ENCODE measurements at places on chromosomes 12 and 14.

GRCh38 chr14:66087231-66087630 is 398.9 kb upstream of the CCDC196 start:
- no peak for DNase-seq

DNA sequence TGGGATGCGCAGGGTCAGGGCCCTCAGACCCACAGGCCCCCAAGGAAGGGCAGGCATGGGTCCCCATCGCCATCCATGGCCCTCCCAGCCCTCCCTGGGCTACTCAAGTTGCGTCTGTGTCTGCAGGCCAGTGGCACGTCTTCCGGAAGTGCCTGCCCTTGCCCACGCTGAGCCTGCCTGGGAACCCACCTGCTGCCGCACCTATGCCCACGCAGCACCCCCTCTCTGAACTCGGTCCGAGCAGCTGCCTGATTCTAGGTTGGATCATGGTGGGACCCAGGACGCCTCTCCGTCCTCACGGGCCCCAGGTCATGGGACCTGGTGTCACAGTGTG is 182.8 kb downstream of the ADGRD1 start:
- no peak for DNase-seq

- no peak for DNase-seq
Measured at GRCh38 chr14:86013641-86014040, 483.7 kb downstream of the FLRT2 start.

DNA sequence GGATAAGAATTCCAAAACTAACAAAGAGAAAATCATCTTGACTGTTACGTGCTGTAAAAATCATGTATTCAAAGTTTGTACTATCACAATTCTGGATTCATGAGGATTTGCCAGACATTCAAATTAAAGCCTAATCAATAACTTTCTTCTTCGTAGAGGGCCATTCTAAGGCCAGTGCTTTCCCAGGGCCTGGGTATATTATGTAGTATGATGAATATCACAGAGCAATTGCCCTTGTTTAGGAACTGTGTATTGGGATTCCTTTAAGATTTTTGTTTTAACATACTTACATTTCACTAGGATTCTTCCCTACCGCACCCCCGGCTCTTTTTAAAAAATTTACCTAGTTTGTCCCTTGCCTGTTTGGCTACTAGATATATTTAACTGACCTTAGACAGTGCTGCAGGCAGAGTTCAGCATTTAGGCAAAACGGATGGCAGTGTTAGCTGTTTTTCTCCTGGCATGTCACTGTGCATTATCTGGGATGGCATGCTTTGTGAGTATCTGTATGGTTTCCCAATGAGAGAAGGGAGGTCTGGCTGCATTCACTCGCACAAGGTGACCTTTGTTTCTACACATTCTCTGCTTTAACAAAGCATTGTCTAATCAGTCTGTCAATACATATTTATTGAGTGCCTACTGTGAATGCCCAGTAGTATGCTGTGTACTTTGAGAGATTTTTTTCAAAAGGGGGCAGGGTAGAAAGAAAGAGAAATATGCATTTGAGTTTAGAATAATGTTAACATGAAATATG is 63.3 kb downstream of the ERC1 start:
- DNase-seq, result no peak

DNA sequence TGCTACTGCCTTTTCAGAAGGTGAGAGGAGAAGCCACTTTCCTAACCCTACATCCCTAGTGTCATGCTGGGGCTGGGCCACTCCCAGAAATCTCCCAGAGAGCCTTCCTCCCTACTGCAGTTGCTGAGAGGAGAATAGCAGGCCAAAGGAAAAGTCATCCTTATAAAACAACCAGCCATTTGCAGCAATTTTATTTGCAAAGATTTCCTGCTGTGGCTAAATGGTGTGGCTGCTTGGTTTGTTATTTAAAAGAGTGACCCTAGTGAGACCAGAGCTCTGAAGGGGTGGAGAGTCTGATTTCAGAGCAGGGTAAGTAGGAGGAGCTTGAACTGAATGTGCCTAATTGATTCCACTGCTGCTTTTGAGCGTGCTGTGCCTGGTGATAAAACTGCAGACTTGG is 232.0 kb downstream of the GRIN2B start:
- DNase-seq, result no peak

- no peak for DNase-seq
Measured at GRCh38 chr12:77814386-77814785, 16.3 kb upstream of the NAV3 start.

- DNase-seq, result no peak
Measured at GRCh38 chr12:109389146-109389545, 41.4 kb downstream of the MYO1H start.

GRCh38 chr12:56374726-56375597 is 12.3 kb upstream of the APOF start:
- no peak for DNase-seq

DNA sequence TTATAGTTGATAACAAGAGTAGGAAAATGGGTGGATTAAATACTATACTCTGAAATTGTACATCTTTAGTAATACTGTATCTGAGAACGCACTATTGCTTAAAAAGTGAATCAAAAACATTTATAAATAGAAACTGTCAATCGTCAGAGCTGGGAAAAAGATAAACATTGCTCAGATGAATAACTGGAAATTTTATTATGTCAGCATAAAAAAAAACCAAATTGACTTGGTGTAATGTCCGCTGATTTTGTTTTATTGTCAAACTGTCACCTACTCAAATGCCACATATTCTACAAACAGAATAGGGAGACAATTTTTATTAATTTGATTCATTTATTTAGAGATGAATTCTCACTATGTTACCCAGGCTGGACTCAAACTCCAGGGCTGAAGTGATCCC is 109.3 kb upstream of the TMTC1 start:
- DNase-seq, result no peak

DNA sequence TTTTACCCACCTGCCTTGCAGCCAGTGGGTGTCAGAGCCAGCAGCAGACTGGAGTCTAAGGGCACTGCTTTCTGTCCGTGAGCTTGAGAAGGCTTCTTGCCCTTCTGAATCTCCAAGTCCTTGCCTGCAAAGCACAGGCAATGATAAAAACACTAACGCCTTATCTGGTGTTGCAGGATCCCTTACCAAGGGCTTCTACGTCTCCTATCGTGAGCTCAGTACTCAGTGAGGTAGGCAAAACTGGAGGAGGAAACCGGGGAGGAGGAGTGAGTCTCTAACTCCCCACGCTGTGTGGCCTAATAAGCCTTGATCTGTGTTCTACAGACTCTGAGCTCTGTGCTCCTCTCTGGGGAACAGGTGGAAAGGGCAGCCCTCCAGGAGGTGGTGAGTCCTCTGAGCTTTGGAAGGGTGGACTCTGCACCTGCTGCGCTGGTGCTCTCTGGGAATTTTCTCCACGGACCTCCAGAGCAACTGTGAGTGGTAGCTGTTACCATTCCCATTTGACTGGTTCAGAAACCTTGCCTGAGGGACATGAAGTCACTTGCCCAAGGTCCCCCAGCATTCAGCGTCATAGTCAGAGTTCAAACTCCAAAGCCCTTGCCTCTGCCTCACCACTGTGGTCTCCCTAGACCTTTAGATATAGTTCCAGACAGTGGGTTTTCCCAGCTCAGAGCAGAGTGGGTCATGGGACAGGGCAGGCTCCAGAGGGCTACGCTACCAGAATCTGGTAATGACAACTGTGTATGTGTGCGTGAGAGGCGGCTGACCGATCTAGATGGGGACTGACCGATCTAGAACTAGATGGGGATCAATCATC is 7.0 kb upstream of the MARK3 start:
- no peak for DNase-seq

DNA sequence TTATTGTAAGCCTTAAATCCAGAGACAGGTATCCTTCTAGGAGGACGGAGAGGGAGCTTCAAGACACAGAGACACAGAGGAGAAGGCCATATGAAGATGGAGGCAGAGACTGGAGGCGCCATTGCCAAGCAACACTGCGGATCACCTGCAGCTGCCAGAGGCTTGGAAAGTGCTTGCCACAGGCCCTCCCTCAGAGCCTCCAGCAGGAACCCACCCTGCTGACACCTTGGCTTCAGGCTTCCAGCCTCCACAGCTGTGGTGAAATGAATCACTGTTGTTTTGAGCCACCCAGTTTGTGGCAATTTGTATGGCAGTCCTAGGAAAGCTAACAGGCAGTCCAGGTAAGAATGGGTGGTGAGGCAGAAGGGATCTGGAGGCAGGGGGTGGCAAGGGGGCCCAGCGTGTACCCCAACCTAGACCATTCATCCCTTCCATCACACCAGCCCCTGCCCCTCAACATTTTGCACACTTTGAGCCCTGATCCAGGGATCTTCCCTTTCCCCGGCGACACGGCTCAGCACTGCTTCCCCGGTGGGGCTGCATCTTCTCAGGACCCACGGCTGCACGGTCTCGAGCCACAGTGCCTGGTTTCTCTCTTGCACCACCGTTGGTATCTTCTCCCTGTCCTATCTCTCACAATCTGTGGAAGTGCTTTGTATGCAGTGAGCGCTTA is 22.3 kb upstream of the BCDIN3D start:
- no peak for DNase-seq

DNA sequence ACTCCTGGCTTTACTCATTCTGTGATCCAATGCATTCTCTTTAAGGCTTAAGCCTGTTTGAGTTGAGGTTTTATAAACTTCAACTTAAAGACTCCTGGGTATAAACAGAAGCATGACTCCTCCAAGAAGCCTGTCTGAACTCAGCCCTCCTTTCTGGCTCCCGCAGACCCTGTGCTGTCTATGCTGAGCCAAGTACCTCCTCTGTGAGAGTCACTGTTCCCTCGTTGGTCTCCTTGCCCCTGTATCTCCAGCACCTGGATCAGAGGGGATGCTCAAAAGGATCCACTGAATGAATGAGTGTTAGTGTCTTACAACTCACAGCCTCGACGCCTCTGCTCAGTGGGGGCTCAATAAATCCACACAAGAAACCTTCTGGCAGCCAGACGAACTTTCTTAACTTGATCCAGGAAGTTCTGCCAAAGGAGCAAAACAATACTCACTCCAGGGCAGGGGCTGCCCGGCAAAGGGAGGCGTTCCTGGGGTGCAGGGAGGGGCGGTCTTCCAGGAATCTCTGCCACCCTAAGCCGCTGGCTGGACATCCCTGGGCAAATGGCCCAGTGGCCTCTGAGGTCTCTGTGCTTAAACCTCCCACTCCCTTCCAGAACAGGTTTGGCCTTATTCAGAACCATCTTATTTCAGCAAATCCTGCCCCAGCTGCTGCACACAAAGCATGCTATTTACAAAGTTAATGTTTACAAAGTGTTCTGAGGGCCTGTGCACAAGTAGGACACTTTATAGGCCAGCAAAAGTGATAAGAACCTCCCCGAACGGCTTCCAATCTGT is 32.9 kb downstream of the MAP1LC3B2 start:
- DNase-seq, result no peak

DNA sequence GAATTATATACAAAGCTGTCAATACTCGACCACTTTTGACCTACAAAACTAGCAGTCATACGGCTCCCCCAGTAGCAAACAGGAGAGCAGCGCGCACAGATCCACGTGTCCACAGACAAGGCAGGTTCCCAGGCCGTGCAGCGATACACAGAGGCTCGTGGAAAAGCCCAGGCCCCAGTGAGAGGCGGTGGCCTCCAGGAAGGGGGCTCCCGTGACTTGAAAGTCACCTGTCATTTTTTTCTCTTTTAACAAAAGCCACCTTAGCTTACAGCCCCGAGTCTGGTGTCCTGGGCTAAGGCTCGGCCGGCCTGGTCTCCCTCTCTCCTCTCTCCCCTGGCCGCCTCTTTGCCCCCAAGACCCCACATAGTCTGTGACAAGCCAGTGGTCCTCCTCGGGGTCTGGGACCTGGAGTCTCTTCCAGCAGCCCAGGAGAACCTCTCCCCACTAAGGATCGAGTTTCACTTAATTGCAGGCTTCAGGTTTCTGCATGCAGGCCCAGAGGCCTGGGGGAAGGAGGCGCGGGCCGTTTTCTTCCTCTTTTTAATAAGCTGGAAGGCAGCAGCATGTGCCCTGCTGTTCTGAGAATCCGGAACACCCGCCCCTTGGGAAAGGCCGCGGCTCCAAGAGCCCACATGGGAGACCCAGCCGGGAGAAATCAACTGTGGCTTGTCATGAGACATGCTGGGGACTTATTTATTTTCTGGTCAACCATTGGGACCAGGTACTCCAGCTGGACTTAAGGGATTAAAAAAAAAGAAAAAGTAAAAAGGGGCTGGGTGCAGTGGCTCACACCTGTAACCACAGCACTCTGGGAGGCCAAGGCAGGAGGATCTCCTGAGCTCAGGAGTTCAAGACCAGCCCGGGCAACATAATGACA is 15.9 kb downstream of the NCOR2 start:
- DNase-seq, result no peak

DNA sequence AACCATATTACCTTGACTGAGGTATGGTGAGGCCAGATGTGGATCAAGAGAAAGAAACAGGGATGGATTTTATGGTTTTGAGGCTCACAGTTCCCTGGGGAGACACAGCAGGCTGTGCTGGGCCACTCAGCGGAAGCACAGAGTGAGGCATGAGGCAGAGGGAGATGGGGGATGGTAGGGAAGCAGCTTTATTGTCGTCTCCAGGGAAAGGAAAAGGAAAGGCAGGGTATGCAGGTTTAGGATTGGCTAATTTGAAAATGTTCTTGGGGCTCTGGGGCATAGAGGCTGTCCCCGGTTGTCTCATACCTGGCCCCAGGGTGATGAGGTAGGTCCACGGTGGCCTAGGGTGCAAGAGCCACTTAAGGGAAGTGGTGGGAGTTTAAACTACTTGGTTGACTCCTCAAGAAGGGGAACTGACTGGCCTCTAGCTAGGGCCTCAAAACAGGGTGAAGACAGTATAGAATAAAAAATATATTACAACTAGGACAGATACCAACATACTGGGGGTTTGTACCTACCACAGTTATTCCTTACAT is 322.8 kb downstream of the RGS6 start:
- DNase-seq, result no peak

DNA sequence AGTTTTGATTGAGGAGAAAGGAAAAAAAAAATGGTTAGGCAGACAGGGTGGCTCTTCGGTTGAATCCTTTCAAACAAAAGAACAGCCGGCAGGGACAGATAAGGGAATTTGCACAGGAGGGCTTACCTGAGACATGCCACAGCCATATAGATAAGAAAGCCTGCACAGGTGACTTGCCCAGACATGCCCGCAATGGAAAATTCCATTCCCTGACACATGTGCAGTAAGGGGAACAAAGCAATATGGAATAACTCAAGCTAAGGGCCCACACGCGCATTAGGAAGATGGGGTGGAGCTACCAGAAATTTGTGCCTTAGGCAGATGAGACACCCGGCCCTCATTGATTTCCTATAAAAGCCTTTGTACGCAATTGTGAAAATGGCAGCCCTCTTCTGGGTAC is 86.7 kb downstream of the TMEM260 start:
- no peak for DNase-seq

GRCh38 chr14:71613168-71613567 is 319.1 kb upstream of the RGS6 start:
- DNase-seq, result no peak

DNA sequence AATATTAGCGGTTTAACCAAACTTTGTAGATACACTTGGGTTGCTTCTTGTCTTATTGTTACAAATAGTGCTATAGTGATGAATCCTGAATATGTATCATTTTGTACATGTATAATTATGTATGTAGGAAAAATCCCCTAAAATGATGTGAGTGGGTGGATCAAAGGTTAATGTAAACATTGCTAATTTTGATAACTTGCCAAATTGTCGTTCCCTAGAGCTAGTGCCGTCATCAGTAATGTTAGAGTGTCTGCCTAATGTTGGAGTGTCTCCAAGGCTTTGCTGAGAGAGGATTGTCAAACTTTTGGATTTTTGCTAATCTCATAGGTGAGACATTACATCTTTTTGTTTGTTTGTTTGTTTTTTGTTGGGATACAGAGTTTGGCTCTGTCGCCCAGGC is 44.4 kb downstream of the AEBP2 start:
- no peak for DNase-seq
